ENCODE measurements at places on chromosomes 2 and 18.

- no peak for DNase-seq
Observed at GRCh38 chr2:6674381-6674780, 191.3 kb downstream of the CMPK2 start.

- DNase-seq = no peak
Observed at GRCh38 chr2:102154946-102155702, 12.6 kb downstream of the IL1R1 start.

DNA sequence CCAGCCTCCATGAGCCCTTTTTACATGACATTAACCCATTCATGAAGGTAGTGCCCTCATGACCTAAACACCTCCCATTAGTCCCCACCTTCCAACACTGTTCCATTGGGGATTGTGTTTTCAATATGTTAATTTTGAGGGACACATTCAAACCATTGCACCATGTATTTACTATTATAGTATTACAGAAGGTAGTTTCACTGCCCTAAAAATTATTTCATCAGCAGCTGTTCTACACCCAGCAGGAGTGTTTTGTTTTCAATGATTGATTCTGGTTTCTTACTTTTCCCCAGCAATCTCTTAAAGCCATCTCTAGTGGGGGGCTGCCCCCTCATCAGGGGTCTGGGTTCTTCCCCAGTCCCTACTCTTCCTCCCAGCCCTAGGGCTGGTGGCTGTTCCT is 71.9 kb downstream of the CERS6 start:
- no peak for DNase-seq

DNA sequence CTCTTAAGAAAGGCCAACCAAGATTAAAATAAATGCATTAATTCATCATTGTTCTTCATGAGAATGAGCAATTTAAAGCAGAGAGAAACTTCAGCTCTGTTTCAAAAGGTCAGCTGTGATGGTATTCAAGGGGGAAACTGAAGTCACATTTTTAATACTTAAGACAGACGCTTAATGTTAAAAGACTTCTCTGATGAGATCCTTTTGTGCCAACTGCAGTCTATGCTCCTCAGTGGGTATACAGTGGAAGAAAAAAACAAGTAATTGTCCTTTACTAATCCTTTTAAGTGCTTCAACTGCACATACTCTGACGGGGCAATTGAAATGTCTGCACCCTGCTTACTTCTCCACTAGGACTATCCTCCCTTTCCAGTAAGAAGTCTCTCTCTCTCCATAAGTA is 309.7 kb downstream of the GULP1 start:
- no peak for DNase-seq

DNA sequence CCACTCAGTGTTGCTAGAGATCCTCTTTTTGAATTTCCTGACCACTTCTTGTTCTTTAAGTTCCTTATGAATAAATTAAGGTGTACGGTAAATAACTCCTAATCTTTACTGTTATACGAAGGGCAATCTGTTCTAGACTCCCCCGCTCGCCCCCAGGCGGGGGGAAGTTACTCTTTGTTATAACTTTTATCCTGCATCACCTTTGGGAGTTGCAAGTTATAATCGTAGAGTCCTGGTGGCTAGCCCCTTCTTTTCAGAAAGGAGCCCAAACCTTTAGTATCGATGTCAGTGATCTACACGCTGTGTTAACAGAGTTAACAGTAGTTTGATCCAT is 652 bp downstream of the GCA start:
- DNase-seq = no peak

- no peak for DNase-seq
Observed at GRCh38 chr18:50819027-50819727, 639 bp downstream of the MRO start.

DNA sequence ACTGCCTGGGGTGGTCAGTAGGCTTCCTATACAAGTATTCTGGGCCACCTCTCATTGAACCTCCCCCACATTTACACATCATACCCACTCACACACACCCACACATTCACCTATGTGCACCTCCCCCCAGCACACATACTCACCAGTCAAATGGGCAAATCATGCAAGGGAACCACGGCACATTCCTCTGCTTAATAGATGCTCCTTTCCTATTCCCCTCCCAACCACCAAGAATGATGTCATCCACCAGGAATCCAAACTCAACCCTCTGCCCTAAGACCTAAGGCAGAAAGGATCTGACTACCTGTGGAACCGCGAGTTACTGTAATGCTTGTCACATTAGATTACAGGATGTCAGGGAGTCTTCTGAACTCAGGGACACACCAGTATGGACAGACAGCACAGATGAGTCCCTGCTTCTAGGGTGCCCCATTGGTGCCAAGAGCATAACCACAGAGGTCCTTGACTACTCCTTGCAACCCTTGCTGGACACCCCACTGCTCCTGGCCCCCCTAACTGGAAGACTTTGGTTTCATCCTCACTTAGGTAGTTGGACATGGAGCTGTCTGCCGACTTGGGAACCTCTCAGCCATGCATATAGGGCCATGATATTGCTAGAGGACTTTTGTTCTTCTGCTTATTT is 21.5 kb upstream of the CAB39 start:
- peak; percentile 83 for DNase-seq

Measured in HS-5 (cell line).